Adipose tissue (tissue), 3 donors: ENCODE measurements at places on chromosomes 1 and 21. TPM values are rescaled to one million over a fixed set of nuclear protein-coding genes. Genes with fewer than 3 reads are reported as not detected.

Gene AGMAT
- 0.45 TPM for polyA plus RNA-seq

Gene ZBED6
- polyA plus RNA-seq, result 3.5 TPM

Gene CYYR1
- polyA plus RNA-seq, result 30.4 TPM

Gene PLCH2
- polyA plus RNA-seq, result 0.62 TPM

Gene OR10J1
- not detected for polyA plus RNA-seq

Gene DIO1
- not detected for polyA plus RNA-seq
